Suppressor macrophage treated with lipopolysaccharide for 1 hour (primary cell): ENCODE measurements at places on chromosomes 4 and X.

- no peak for DNase-seq
These were observed 170.0 kb downstream of the ARHGAP10 start for GRCh38 chr4:147901916-147902315.

GRCh38 chr4:103895876-103896465 lies 176.2 kb upstream of the TACR3 start:
- DNase-seq = no peak

DNA sequence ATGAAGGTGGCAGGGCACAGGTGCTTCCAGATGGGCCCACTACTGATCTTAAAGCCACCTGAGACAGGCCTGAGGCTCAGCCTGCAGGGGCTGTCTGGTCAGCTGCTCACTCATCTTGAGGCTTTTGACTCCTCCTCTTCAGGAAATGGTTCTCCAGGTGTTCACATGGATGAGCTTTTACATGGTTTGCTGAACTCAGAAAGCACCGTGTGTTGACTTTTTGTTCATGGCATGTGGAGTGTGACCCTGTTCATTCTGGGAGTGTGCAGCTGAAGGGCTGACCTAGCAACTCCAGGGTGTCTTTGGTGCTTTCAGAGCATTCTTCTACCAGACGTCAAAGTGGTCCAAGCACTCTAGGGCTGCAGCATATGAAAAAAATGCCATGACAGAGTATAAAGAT lies 111.1 kb downstream of the CCNG2 start:
- DNase-seq = no peak

- DNase-seq = no peak
These were observed 738 bp upstream of the TSPAN5 start for GRCh38 chr4:98659106-98659592.

- no peak for DNase-seq
These were observed 136.7 kb downstream of the APBB2 start for GRCh38 chr4:41077628-41078027.

GRCh38 chr4:155974996-155975395 lies 21.3 kb upstream of the CTSO start:
- no peak for DNase-seq
